ENCODE measurements at places on chromosomes 6 and 20.

DNA sequence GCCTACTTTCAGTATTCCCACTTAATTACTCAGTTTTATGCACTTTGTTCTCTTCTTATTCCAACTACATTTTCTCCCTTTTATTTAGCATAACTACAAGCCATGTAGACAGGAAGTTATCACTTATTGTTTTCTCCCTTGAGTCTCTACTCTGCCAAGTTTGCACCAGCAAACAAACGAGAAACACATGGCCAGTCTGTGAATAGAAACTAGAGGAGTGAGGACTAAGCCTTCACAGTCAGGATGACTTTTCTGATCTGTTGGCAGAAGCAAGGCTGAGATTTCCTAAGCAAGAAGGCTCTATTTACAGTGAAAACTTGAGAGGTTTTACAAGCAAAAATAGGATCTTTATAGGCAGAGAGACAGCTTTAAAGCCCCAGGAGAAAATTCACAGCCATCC, 69.8 kb upstream of the TINAG start:
- DNase-seq = peak; percentile 86

- DNase-seq = no peak
Measured at GRCh38 chr20:60693496-60694133, 558.4 kb upstream of the CDH4 start.

- no peak for DNase-seq
Measured at GRCh38 chr6:77264970-77265369, 198.3 kb downstream of the HTR1B start.

DNA sequence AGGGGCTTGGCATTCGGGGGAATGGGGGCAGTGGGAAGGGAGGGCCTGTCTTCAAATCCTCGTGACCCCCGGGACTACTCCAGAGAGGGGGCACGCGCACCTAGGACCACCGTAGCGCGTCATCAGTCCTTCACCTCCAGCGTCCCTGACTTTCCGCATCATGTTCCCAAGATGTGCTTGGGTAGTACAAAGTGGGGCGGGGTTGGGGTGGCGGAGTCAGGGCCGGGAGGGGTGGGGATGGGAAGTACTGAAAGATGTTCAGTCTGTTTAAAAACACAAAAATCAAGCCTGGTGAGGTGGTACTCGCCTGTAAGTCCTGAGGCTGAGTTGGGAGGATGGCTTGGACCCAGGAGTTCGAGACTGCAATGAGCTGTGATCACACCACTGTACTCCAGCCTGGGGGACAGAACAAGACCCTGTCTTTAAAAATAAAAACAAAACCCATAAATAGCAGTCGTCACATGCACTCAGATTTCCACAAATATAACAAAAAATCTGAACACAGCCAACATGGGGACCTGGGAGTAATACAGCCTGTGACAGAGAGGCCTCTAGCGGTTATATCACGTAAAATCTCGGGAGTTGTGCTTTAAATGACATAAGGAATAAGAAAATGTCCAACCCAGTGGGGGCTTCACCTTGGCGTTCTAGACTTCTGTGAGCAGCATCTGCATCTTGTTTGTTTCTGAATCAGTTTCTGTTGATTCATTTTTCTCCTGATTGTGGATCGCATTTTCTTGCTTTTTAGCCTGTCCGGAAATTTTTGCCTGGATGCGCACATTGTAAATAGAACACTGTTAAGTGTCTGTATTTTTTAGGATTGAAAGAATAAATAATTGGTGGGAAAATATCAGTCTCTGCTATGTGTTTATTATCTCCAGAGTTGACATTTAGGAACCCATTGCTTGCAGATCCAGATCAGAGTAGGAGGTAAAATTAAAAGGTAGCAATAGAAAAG, 698 bp upstream of the LRP11 start:
- no peak for DNase-seq

- no peak for DNase-seq
Measured at GRCh38 chr20:35433337-35433736, 4.7 kb downstream of the GDF5 start.

- no peak for DNase-seq
Measured at GRCh38 chr6:116158641-116159040, 32.7 kb upstream of the COL10A1 start.

DNA sequence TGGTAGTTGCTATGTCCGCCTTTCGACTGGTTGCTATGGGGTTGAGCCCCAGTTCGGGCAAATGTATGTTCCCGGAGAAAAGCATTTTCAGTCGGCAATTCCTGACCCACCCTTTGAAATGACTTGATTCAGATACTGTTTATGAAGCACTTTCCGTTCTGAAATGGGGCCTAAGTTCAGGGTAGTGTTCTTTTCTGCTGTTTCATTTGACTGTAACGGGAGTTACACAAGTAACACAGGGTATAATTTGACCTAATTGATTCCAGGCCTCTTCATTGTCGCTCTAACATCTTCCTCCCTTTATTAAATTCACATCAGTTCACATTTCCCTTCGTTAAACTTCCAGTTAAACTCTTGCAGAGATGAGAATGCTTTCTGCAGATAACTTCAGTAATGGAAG, 85.5 kb downstream of the BMP6 start:
- no peak for DNase-seq

DNA sequence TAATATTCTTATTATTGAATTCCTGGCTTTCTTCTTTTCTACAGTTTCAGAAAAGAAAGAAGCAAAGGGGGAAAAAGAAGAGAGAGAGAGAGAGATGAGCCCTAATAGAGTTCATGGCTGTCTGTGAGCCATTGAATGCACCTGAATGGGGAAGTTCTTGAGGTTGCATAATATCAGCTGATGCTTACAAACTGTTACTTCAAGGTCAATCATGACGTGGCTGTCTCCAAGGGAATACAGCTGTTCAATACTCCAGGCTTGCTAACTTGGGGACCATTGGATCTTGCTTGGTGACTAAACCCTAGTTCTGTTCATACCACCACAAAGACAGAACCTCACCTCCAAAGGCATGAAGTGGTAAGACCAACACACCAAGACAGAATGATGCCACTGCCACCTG, 180.4 kb downstream of the ADGRG6 start:
- no peak for DNase-seq

DNA sequence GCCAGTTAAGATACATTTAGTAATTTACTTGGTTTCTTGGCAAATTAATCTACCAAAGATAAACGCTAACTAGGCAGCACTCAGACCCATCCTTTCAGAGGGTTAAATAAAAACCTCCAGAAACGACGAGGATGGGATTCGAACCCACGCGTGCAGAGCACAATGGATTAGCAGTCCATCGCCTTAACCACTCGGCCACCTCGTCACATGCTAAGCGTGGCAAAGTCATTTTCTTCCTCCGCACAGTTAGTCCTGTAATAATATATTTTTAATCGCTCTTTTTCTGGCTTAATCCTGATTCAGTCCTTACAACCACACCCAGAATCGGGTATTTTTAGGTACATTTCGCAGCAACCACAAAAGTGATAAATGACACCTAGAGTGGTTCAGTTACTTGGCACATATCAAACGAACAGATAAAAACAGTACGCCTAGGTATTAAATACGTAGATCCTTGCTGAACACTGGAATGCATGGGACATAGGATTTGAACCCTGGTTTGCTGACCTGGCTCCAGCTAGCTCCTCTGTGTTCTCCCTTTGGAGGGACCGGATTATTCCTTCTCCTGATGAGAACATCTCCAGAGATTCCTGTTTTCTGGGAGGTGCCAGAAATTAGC, 71.6 kb downstream of the GPX5 start:
- DNase-seq = no peak

- no peak for DNase-seq
Measured at GRCh38 chr6:4979426-4979825, 24.4 kb downstream of the RPP40 start.

- no peak for DNase-seq
Measured at GRCh38 chr6:4103929-4104328, 25.0 kb upstream of the FAM217A start.

GRCh38 chr6:163816441-163816840, 401.9 kb downstream of the QKI start:
- no peak for DNase-seq

- no peak for DNase-seq
Measured at GRCh38 chr6:88840289-88840688, 123.1 kb downstream of the RNGTT start.

- DNase-seq = no peak
Measured at GRCh38 chr6:53986721-53987521, 124.3 kb upstream of the MLIP start.

GRCh38 chr6:139427199-139427598, 52.8 kb upstream of the CITED2 start:
- no peak for DNase-seq

DNA sequence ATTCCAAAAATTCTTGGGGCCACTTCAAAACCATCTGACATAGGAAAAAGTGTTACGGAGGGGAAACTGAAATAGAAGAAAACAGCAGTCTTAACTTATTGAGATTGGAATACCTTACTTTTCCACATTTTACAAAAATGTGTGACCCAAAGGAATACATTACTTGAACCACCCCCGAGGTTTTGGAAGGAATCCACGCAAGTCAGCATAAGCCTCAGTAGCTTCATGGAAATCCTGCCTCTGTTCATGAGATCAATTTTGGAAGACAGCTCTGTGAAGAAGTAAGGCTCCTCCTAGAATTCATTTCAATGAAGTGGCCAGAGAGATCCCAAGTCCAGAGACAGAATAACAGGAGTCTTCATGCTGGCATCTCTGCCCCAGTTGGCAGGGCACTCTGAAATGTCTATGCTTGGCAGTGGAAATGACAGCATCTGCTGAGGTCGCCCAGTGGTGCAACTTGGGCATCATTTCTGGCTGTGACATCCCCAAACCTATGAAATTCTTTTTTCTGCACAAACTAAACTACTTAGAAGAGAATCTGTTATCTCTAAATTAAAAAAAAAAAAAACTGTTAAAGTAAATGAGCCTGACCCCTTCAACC, 132.5 kb downstream of the EPM2A start:
- DNase-seq = no peak

DNA sequence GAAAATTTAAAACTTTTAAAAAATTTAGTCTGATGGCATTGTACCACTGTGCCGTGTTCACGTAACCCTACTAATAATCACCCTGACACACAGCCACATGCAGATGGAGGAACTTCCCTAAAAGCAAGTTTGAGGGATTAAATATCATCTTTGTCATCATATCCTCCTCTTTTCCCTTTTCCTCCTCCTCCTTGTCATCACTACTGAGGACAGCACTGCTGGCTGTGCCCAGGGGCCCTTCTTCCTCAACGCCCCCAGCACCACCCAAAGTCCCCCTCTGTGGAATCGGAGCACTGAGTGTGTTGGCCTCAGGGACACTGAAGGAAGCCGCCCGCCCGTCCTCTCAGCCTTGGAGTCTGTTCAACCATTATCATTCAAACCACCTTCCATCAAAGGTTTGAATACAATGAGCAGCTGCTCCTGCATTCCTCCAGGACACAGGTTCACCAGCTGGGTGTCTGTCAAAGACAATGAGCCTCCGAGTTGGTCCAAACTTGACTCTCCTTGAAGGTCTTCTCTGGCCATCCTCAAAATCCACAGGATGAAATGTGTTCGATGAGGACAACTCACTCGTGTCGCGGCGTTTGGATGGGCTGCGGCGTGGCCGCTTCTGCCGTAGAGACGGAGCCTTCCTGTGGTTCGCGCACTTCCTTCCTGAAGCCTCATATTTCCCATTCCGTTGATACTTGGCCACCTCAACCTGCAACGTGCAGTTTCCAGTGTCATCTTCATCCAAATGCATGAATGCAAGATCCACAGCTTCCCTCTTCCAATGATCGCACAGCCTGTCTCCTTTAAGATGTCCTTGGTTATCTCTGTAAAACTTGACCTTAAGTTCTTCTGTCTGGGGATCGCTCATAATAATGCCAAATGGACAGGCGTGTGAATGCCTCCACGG, 23.3 kb downstream of the NQO2 start:
- no peak for DNase-seq

GRCh38 chr6:52726741-52727535, 36.3 kb downstream of the GSTA2 start:
- no peak for DNase-seq

DNA sequence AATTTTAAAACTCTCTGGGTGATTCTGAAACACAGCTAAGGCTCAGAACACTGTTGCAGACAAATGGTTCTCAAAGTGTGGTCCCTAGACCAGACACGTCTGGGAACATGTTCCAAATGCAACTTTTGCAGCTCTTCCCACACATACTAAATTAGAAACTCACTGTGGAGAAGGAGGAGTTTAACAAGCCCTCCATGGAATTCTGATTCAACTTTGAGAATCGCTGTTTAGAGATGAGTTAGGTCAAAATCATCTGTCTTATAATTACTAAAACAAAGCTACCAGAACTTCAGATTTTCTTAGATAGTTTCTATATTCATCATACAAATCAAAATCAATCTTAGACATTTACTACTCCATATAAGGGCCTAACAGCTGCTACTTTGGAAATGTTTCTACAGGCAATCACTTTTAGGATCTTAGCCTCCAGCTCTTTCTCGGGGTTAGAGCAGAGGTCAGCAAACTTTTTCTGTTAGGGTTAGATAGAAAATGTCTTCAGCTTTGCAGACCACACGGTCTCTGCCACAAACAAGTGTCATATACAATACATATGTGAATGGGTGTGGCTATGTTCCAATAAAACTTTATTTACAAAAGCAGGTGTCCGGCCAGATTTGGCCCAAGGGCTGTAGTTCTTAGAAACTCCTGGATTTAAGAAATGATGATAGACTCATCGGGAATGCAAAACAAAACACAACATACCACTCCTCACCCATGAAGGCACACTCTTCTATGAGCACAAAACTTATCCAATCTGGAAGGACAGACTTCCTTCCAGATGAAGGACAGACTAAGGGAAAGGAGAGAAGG, 50.0 kb upstream of the ARHGAP18 start:
- no peak for DNase-seq

GRCh38 chr6:30067460-30068139, 602 bp downstream of the PPP1R11 start:
- no peak for DNase-seq

GRCh38 chr6:47041741-47042140, 391 bp downstream of the ADGRF1 start:
- DNase-seq = no peak

DNA sequence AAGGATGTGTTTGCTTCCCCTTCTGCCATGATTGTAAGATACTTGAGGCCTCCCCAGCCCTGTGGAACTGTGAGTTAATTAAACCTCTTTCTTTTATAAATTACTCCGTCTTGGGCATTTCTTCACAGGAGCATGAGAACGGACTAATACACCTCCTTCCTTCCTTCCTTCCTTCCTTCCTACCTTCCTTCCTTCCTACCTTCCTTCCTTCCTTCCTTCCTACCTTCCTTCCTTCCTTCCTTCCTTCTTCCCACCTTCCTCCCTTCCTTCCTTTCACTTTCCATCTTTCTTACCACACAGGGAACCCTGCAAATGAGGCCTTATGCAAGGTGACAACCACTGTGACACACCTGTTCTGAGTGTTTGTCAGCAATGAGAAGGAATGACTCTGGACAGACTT, 141.3 kb upstream of the EXOC2 start:
- DNase-seq = no peak

- no peak for DNase-seq
Measured at GRCh38 chr20:61448386-61448785, 196.3 kb downstream of the CDH4 start.

GRCh38 chr6:2162079-2162445, 83.3 kb downstream of the GMDS start:
- no peak for DNase-seq

GRCh38 chr20:19943061-19943521, 74.1 kb upstream of the NAA20 start:
- no peak for DNase-seq
